ENCODE measurements at places on chromosomes 5 and 9.
A peak's percentile ranks its signal among the peaks of the same experiment; 100 is the strongest.

- no peak for DNase-seq
Measured at GRCh38 chr5:151751091-151751490, 7.3 kb downstream of the ATOX1 start.

- peak; percentile 21 for DNase-seq
Measured at GRCh38 chr9:78236551-78236910, 656 bp downstream of the CEP78 start.

GRCh38 chr5:148690945-148691344, 36.6 kb upstream of the HTR4 start:
- no peak for DNase-seq

DNA sequence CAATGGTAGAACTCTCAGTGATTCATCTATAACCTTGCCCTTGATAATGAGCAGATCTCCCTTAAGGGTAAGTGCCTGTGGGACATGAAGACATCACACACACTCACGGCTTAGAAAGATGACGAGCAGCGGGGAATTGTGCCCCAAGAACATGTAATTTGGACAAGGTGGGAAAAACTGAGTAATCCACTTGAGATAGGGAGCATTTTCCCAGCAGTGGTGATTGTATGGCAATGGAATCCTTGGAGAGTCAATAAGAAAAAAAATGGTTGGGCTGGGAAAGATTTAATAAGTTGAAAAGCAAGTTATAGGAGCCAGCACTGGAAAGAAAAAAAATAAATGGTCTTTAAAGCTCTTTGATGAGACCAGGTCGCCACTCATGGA, 193.1 kb downstream of the GLIS3 start:
- peak; percentile 33 for DNase-seq

DNA sequence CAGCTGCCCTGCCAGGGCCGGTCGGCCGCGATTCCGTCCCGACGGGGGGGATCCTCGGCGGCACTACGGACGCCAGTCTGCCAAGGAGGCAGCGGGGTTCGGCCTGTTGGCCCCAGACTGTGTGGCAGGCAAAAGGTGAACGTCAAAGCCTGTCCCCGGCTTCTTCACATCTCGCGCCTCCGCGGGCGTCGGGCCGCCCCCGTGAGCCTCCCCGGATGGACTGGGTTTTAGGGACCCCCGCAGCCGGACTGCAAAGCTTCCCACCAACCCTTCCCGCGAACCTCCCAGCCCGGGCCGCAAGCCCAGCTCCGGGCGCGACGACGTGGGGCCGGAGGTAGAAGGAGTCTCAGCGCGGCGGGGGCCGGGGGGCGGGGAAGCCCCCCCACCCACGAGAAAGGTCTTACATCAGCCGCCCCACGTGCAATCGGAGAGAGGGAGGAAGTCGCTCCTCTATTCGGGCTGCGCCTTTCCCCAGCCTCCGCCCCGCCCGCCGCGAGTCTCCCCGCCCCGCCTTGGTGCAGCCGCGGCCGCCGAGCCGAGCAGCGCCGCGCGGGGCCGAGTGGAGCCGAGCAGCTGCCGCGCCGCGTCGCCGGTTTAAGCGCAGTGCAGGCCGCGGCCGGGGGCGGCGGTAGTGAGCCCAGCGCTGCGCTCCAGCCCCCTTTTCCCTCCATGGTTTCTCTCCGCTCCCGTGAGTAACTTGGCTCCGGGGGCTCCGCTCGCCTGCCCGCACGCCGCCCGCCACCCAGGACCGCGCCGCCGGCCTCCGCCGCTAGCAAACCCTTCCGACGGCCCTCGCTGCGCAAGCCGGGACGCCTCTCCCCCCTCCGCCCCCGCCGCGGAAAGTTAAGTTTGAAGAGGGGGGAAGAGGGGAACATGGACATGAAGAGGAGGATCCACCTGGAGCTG, at the start of gene ANP32B:
TSS of gene ANP32B (plus strand) at position 659 of the 906 bp plus-strand sequence. CDS start at position 874, 215 bp downstream.
- peak; percentile 87 for DNase-seq

DNA sequence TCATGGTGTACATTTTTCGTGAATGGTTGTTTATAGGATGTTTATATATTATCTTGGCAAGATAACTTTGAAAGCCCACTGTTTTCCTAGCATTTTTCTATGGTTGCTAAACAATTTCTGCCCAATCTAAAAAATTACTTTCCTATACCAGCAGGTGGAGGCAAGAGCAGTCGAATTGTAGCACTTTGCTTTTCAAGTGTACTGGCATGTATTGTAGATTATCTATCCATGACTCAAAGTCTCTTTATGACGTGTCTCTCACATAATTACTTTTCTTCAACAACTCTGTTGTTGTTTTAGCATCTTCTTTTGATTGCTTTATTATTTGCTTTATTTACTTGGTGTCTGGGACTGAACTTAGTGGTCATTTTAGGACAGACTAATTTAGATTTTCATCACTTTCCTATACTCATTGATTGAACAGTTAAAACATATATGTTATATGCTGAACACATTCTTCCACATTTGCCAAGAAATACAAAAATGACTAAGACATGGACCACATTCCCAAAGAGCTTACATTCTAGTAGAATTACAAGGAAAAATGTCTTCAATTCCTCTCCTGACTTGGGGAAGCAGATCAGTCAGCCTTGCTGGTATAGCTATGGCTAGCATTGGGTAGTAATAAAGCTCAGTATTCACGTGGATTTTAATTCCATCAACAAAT, 20.7 kb downstream of the NLN start:
- DNase-seq = peak; percentile 84

DNA sequence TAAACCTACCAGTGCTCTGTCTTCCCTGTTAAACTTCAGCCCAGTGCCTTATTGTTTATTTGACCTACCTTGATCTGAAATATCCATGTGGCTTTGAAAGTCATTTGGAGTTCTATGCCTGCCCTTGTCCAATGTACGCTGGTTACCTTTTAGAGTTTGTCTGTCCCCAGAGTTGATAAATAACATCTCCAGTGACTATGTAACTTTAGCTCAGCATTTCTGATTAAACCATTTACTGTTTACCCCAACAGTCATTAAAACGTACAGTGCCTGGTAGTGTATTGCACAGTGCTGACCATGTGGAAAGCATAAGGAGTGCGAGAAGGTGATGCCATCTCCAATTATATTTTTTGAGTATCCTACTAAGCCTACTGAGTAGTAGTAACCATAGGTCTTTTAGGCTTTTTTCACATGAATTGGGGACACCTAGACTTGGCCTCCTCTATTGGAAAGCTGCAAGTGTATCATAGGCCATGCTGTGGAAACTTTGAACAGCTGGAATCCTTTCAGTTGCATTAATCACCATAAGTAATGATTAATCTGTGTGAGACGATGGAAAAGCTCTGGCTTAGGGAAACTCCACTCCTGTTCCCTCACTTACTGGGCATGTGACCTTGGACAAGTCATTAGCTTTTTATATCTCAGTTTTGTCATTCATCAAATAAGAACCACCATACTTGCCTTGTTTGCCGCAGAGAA, 93.5 kb downstream of the MAST4 start:
- no peak for DNase-seq

DNA sequence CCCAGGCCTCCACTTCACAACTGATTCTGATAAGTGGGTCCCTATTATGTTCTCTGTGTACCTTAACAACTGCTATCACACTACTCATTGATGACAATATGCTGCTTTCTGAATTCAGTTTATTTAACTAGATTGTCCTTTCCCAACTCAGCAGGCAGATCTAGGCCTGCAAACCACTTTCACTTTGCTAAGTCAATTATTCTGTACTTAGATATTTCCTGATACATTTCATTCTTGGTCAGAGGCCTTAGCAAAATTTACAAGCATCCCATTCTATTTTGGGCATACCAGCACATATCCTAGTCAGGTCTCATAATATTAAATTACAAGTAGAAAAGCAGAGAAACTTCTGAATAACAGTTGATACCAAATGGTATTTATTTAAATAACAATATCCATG, 235.7 kb upstream of the HAPLN1 start:
- DNase-seq = peak; percentile 59

GRCh38 chr5:43515678-43516048, 715 bp upstream of the C5orf34 start:
- no peak for DNase-seq

DNA sequence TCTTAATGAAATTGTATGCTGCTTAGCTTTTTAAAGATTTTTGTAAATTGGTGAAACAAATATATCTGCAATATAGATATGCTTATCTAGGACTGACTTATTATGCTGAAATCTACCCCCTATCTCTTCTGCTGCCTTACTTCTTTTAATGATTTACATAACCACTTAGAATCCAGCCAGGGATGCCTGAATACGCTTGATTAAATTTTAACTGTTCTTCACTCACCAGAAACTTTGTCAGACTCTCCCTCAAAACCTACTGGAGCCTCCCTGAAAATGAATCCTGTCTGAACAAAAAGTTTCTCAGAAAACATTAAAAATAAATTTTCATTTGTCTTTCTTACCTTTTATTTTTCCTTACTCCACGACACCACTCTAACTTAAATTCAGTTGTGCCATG, 111.7 kb downstream of the ST8SIA4 start:
- no peak for DNase-seq

GRCh38 chr5:4230786-4231641, 635.4 kb downstream of the IRX1 start:
- no peak for DNase-seq

DNA sequence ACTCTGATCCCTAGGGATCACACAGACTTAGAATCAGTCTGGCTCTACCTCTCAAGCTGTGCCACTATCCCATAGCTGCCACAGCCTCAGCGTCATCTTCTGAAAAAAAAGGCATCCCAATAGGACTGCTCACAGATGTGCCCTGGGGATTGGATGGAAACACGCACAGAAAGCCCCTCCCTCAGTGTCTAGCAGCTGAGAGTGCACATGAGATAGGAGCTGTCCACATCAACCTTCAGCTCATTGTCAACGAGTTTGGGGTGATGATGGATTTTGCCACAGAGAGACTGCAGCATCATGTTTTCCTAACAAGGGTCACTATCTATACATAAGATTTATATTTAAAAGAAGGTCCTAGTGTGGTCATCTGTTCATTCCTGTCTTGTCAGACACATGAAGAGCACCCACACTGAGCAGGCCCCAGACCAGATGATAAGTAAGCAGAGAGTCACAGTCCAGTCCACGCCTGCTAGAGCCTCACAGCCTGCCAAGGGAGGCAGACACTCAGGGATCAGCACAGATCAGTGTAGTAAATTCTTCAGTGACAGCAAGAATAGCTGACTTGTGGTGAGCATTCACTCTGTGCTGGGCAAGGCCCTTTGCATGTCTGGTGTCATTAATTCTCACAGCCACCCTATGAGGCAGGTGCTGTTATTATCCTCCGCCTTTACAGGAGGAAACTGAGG, 25.8 kb downstream of the AFAP1L1 start:
- DNase-seq = no peak
